ENCODE measurements at places on chromosomes 6 and 20.

DNA sequence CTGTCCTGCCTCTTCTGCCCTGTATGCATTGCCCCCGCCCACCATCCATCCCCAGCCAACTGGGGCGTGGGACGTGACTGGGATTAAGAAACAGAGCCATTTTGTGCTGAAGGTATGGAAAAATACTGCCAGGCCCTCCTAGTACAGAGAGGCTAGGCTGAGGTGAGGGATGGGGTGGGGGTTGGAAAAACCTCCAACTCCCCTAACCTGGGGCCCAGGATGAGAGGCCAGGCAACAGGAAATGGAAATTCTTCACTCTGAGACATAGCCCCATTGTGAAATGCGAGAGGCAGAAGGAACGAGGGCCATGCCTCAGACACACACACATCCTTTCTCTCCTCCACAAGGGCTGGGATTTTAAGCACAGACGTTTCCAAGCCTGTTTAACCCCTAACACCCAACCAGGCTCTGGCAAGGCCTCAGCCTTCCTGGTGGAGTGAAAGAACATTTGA lies 19.9 kb downstream of the KCNK5 start:
- no peak for DNase-seq

DNA sequence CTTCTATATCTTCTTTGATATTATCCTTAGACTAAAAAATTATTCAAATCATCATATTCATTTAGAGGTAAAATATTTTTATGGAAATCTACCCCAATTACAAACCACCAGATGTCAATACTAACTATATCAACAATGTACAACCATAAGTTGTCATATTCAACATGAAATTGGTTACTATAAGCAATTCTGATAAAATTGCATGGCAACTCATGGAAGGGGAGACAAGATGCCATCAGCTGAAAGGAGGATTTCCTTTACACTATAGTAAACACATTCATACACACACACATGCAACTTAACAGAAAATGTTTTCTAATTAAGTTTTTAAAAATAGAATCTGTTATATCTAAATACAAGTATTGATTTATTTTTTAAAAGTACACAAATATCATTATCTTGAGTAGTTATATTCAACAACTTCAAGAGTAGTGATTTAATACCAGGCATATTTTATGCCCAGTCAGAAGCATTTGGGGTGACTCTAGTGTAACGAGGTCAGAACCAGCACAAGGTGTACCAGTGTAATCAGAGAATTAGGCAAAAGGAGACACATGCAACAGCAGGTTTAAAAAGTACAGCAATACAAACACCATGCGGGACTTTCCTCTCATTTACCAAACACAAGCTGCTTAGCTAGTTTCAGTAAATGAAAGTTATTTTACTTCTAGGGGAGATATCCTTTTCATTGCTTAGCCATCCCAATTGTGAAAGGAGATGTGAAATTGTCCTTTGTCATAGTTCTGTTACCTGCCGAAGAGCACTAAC lies 1.0 kb downstream of the FILIP1 start:
- DNase-seq, result no peak

DNA sequence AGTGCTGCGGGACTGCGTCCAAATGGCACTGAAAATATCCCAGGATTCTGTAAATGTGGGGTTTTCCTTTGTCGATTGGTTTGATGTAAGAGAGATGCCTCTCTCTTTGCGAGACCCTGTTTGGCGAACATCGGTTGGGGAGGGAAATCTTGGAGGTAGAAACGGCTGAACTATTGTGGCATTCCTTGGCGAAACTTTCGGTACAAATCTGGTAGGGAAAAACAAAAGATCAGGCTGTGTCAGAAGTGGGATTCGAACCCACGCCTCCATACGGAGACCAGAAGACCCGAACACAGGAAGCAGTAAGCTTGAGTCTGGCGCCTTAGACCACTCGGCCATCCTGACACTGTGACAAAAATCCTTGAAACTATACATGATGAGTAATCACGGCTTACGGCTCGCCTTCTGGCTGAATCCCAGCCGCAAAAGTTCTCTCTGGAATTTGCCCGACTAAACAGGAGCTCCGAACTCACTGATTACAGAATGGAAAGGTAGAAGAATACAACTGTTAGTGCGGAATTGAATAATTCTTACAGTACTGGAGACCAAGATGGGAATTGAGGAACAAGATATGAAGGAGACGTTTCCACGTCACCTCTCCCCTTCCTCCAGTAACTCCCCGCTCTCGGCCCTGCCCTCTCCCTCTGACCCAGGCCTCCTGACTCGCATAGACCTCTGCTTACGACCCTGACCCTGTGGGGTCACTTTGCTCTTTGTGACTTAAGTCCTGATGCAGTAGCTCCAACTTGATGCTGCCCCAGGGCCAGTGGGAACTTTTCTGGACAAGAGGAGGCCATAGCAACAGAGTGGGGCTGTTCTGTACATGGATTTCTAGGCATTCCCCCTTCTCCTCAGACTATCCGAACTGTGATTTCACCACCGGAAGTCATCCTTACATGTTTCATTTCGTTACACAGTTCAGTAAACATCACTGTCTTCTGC lies 132.8 kb upstream of the ZNF184 start:
- no peak for DNase-seq

- DNase-seq, result no peak
These were observed 1.5 kb downstream of the HLA-DOA start for GRCh38 chr6:33007831-33008400.

DNA sequence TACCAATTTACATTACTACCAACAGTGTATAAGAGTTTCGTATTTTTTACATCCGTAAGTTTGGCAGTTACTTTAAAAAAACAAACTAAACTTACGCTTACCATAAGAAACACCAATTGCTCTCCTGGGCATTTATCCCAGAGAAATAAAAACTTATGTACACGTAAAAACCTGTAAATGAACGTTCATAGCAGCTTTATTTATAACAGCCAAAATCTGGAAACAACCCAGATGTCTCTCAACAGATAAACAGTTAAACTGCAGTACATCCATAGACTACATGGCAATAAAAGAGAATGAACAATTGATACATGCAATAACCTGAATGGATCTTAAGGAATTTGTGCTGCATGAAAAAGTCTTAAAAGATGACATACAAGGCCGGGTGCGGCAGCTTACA lies 30.7 kb downstream of the NCR2 start:
- DNase-seq, result no peak

GRCh38 chr6:159609652-159610178 lies 83.3 kb downstream of the SOD2 start:
- DNase-seq, result no peak

DNA sequence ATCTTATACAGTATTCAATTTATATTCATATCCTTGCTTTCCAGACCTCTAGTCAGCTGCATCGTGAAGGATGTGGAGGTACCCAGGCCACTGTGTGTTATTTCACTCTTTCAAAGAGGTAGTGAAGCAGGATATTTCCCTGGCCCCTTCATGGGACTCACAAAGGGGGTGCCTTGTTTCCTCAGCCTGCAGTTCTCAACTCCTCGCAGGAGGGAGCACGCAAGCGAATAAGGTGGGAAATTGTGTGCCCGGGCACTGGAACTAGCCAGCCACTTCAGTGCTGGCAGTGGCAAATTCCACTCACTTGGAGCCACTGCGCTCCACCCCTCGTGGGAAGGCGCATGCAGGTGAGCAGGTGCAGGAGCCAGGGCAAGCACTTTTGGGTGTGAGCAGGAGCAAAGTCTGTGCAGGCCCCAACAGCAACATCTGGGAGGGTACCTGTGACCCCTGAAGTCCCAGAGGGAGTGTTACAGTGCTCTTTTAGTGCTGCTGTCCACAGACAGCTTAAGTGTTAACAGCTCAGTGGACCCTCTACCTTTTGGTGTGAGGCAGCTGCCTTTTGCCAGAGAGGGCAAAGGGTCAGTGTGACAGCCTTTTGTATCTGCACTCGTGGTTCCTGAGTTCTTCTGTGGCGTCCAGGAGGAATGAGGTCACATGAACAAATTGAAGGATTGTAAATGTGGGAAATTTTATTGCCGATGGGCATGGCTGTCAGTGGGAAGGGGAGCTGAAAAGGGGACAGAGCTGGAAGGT lies 49.4 kb upstream of the FAM135A start:
- no peak for DNase-seq

- no peak for DNase-seq
These were observed 32.2 kb downstream of the CD83 start for GRCh38 chr6:14149739-14150130.

DNA sequence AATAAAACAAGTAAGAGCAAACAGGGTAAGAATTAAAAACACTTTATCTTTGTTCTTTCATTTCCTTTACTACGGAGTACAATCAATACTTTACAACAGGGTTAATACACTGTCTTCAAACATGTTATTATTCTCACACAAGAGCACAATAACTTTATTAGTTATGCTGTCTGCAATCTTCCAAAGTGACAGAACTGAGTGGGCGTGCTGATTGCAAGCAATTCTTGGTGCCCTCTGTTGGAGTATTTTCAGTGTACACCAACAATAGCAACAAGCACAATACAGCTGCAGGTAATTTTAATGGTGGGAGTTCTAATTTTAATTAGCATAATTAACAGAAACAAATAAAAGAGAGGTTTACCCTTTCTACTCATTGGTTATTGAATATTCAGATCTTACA lies 33.9 kb upstream of the PTPRK start:
- DNase-seq, result no peak

DNA sequence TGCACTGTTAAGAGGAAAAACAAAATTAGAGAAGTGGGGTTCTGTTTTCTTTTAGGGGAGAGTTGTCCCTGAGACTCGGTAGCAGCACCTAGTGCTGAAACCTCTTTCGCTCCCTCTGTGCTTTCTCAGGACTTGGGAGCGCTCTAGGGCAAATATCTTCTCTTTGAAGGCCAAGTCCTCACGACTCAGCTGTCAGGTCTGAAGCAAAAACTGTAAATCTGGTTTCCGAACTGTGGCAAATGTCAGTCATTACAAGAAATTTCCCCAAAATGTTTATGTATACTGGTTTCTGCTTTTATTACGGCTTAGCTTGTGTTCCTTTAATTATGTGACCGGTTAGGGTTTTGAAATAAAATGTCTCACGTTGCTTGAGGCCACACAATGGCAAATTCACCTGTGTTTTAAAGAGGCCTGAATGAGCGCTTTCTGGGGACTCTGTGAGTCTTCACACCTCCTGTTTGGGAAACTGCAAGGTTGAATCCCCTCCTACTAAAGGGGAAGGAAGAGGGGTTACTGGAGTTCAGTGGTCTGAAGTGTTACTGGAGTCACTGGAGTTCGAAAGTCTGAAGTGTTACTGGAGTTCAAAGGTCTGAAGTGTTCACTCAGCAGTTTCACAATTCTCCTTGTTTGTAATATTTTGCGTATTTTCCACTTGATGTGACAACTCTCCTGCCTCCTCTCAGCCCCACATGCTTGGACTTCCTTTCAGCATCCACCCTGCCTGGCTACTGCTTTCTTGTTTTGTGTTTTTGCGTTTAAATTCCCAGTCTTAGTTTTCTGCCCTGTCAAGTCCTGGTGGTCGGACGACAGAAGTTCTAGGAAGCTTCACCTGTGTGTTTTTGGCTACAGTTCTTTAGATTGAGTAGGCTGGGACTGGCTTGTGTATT lies 1.6 kb downstream of the SMPDL3A start:
- no peak for DNase-seq

DNA sequence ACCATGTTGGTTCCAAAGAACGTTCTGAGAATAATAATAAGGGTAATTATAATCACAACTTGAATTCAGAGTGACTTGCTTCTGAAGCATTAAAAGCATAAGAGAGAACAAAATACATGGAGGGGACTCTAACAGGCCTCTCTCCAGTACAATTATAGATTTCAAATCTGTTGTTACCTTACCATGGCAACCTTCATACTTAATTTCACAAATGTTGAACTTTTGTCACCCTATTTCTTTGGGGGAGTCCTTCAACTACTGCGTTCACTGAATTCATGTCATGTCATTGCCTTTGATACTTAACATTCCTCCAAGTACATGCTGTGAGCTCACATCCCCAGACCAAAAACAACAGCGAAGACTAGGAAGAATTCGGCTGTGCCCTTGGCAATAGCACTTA lies 104.0 kb downstream of the MKKS start:
- DNase-seq, result no peak

DNA sequence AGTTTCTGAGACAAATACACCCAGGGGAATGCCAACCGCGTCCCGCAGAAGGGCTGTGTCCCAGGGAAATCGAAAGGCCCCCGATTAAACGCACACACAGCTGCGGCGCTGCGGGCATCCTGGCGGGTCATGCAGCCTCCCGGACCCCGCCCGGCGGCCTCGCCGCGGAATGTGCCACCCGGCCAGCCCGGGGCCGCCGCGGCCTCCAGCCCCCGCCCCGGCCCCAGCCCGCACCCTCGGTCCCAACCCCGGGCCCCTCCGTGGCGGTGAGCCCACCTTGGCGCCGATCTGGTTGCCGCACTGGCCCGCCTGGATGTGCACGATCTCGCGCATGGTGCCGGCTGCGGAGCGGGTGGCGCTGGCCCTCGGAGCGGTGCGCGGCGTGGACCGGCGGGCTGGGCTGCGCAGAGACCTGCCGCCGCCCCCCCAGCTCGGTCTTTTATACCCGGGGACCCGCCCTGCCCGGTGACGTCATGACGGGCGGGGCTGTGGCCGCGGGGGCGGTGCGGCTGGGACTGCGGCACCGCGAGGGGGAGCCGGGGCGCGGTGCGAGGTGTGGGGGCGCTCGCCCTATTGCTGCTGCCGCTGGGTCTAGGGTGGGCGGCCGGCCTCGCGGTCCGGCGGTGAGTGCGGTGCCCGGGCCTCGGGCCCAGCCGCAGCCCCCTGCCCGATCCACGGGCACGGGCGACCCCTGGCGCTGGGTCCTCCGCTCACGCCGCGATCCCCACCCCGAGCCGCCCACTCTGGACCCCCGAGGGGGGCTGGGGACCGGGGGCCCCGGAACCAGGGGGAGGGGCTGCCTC lies at the start of gene TUBB2A:
TSS of gene TUBB2A (minus strand) at position 414 of the 803 bp plus-strand sequence. CDS start at position 333, 81 bp downstream.
- peak; percentile 74 for DNase-seq

DNA sequence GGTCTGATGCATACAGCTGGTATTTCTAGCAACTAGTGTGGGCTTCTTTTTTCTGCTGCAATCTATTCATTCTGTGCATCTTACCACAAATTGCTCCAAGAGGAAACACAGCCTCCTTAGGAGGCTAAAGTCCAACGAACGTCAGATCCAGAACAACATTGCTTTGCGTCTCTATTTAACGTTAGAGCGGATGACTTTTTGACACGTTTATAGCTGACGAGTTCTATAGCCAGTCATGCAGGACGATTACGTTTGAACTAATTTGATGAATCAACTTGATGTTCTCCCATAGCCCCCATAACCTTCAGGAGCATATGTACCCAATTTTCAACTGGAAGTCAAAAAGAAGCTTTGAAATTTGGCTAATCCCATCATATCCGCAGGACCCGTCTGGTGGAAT lies 59.9 kb downstream of the TSHZ2 start:
- DNase-seq, result no peak

All from stimulated activated CD4-positive, alpha-beta T cell treated with anti-CD3 and anti-CD28 coated beads, TNF-alpha, amount 100 ng/mL, for 24 hours (primary cell).